ENCODE measurements at places on chromosomes 13 and 19.

- DNase-seq = no peak
These were observed 67.1 kb downstream of the NUFIP1 start for GRCh38 chr13:44921931-44922758.

- DNase-seq = no peak
These were observed 19.6 kb downstream of the ALG5 start for GRCh38 chr13:36979361-36980050.

DNA sequence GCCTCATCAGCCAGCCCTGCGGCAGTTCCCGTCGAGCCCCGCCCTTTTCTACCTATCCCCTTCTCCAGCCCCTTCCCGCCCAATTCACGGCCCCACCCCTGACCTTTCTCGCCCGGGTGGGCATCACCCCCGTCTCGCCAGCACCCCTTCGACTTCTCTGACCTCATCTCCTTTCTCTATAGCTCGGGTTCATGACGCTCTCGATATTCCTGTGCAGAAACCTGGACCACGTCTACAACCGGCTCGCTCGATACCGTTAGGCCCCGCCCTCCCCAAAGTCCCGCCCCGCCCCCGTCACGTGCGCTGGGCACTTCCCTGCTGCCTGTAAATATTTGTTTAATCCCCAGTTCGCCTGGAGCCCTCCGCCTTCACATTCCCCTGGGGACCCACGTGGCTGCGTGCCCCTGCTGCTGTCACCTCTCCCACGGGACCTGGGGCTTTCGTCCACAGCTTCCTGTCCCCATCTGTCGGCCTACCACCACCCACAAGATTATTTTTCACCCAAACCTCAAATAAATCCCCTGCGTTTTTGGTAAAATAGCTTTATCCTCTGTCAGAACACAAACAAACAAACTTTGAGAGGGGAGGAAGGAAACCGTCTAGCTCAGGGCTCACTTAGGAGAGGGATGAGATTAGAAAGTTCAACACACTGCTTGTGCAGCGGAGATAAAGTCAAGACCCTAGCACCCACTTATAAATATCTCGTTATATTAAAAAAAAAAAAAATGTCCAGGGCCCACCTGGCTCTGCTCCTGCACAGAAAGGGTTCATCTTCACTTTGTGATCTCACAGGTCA, 5.1 kb downstream of the CD37 start:
- no peak for DNase-seq

- no peak for DNase-seq
These were observed 41.6 kb downstream of the IFT88 start for GRCh38 chr13:20608438-20609020.

DNA sequence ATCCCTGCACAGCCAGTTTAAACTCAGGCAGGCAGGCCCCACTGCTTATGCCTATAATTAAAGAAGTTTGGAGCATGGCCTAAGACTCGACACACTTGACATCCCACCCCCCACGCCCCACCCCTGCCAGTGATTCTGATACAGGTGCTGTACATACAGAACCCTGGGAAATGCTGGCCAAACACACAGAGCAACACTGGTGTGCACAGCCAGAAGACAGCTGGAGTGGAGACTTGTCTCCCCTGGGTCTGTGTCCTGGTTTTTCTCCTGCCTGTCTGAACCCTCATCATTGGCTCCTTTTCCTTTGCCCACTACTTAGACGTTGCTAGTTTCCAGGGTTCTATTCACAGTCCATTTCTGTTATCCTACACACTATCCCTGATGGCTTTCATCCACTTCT, 76.8 kb downstream of the DLEU7 start:
- DNase-seq = no peak

- DNase-seq = no peak
These were observed 26.8 kb downstream of the RASA3 start for GRCh38 chr13:114105521-114106225.

DNA sequence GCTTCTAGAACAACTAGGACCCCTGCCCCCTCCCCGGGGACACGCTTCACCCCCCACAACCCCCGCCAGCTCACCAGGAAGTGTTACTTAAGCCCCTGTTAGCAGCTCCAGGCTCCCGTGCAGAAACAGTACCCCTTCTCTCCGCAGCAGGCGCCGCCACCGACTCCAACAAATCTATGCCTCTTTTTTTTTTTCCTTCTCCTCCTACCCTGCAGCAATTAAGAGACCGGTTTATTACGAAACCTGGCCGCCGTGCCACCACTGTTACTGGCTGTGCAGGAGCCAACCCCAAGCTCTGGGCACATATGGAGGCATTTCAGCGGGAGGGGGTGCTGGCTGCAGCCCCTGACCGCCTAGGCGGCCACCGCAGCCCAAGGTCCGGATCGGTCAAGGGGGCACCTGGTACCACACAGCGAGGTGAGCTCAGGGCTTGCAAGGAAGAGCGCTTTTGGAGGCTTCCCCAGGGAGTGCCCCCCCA, 2.4 kb downstream of the GADD45B start:
- no peak for DNase-seq

- DNase-seq = no peak
These were observed 49.7 kb downstream of the TGDS start for GRCh38 chr13:94546061-94546839.

DNA sequence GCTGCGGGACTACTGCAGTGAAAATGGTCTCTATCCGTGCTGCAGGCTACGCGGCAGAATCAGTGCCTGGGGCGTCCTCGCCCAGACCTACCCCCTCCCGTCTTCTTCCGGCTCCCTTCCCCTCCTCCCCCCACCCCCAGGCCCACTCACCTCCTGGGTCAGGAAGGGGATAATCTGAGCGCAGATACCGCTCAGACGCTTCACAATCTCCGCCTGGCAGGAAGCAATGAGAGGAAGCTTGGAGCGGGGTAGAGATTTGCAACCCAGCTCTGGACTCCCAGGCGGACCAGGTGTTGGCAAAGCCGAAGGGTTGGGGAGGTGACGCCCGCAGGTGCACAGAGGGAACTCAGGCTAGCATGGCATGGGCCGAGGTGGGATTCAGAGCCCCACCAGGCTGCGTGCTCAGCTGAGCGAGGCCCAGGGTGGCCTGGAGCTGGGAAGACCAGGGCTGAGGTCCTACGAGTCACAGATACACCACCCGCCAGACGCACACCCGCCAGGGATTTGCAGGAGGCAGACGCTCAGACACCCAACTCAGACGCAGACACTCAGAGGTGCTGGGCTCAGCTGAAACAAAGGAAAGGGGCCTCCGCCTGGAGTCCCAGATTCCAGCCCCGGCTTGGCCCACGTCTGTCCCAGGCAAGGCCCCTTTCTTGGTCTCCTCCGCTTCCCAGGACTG, 4.1 kb downstream of the TLE2 start:
- DNase-seq = no peak

DNA sequence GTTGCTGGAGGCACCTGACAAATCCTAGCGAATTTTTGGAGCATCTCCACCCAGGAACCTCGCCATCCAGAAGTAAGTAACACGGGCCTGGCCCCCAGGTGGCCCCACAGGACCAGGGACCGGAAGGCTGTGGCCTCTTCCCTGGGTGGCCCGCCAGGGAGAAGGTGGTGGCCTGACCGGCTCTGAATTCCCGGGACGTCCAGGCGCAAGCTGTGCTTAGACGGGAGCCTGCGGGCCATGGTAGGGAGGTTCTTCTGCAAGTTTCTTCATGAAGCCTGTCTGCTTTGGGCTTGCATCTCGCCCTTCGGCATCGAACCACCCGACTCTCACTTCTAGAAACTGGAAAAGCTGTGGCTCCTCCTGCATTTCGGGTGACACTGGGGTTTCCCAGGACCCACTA, 47.4 kb downstream of the KDM4B start:
- DNase-seq = no peak

DNA sequence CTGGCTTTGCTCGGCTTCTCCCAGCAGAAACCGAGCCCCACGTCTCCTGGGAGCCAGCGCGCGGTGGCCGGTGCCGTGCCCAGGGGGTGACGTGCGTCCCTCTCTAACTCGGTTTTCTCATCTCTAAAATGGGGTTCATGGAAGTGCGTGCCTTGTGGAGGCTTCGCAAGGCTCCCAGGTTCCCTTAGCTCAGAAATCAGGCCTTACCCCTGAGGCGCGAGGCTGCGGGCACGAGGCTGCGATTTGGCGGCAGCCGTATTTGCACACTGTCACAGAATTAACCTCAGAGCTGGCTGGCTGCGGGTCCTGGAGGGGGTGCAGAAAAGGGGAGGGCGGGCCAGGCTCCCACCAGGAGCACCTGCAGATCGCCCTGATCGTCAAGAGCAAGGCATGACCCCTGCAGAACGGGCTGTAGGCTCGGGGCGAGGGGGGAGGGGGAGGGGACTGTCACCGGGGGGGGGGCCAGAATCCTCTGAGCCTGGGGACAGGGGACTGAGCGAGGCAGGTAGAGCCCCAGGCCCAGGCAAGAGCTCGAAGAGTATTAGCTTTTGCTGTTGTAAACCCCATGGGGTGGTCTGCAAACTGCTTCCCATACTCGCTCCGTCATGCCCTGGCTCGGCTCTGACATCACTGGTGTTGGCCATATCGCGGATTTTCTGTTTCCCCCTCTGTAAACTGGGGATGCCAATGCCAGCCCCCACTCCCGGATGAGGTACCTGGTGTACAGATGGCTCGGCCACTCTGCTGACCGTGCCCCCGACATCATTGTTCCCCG, 62.2 kb downstream of the CCNE1 start:
- DNase-seq = no peak

DNA sequence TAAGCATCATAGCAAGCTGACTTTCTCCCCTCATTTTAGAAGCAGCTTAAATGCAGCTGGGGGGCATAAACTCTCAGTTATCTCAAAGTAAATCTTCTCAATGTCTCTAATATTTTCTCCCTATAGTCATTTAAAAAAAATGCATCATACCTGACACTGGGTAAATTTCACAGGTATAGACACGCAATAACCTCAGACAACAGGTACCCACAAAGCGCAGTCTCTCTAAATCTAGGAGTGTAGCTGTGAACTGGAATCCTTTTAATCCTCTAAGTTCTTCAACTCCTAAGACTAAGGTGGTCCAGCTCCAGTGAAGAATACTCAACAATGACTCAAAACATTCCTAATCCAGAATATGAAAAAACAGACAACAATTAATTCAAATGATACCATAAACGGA, 141.2 kb downstream of the MYCBP2 start:
- DNase-seq = no peak

DNA sequence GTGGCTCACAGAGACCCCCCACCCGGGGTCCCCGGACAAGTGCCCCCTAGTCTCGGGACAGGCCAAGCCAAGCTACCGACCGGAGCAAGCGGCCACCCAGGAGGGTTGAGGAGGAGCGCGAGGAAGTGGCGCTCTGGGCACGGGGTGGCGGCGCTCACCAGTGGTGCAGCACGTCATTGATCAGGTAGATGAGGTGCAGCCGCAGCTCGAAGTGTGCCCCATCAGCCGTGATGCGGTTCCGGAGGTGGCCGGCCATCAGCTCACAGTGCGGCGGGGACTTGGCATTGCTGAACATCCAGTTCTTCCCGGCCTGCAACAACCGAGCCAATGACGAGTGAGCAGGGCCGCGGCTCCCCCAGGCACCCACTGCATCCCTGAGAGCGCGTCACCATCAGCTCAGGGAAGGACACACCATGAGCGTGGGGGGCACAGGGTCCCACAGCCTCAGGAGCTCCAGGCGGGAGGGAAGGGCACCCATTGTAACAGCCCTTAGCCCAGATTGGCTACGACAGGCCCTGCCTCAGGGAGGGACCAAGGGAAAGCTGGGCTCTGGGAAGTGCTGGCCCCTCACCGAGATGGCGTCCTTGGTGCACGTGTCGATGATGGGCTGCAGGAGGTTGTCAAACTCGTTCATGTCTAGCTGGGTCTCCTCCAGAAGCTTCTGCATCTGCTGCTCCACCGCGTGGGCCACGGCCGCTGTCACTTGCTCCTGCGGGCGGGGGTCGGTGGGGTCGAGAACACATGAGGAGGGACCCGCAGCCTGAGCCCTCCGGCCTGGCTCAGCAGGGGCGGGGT, 9.6 kb downstream of the CHERP start:
- no peak for DNase-seq

GRCh38 chr13:95226050-95226449, 75.2 kb downstream of the ABCC4 start:
- no peak for DNase-seq

- no peak for DNase-seq
These were observed 604.5 kb downstream of the FGF9 start for GRCh38 chr13:22275393-22275792.

GRCh38 chr13:114037674-114038073, 63.8 kb upstream of the C13orf46 start:
- no peak for DNase-seq

GRCh38 chr13:108154421-108154858, 60.9 kb downstream of the LIG4 start:
- no peak for DNase-seq

GRCh38 chr13:48585456-48585840, 52.6 kb upstream of the RCBTB2 start:
- DNase-seq = no peak

DNA sequence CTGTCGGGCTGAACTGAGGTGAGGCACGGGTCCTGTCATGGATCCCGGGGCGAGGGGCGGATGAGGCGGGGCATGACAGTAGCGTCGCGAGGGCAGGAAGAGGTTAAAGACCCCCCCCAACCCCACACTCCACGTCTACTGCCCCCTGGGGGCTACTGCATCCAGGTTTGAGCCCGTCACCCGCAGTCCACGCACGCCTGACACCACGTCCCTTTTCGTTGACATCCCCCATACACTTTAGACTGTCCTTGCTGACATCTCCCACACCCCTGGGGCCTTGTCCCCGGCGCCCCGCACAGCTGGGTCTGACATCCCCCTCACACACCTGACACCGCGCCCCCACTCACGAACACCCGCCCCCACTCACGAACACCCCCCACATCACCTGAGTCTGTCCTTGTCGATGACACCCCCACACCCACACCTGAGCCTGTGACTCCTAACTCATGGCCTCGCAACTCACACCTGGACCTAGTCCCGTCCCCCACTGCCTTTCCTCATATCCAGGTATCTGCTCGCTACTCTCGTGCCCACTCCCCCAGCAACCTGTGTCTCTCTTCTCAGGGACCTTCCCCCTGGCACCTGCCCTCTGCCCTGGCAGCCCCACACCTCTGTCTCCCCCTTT, 416 bp downstream of the SLC25A42 start:
- DNase-seq = no peak

GRCh38 chr19:19602136-19602712, 16.3 kb downstream of the PBX4 start:
- DNase-seq = no peak

DNA sequence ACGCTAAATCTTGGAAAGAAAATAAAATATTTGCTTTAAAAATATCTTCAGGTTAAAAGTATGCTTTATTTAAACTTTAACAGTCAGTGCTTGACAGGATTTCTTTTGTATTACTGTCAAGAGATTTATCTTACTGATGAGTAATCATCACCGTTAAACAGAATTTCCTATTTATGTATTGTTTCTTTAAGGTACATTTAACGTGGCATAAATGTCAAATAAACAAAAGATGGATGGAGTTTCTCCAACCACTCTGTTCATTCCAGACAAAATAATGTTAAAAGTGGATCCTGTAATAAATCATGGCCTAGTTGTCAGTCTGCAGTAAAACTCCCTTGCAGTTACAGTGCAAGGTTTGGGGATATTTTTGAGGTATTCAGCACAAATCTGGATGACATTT, 298.3 kb downstream of the DIAPH3 start:
- DNase-seq = no peak
